ENCODE measurements at places on chromosomes 5 and 9. TPM values are rescaled to one million over a fixed set of nuclear protein-coding genes. Genes with fewer than 3 reads are reported as not detected.

FAM221B gene
- polyA plus RNA-seq: not detected

DNA sequence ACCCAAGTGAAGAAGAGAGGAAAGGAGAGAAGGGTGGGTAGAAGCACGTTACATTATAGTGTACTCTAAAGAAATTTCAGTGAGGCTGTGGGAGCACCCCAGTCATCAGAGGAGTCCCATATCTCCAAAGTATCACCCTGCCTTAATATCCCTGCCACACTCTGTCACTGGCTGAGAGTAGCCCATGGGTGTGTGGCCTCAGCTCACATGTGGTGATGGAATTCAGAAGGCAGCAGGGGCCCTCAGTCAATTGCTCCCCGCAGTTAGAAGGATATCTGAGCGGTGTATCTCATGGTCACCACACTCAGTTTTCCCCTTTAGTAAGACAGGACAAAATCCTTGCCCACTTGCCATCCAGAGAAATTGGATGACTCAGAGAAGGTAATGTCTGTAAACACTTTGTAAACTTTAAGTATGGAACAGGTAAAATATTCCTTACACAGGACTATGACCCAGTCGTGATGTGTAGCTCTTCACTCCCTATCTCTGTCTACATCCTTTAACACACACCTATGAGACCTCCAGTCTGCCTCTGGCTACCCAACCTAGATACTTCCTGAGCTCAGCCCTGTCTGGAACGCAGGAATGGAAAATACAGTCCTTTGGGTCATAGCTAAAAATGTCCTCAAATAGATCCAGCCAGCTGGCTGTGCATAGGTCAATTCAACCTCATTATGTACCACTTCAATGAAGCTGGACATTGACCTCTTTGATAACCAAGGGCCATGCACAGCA, 24.3 kb upstream of the PLIN2 start:
- no peak overlapping the region for H3K4me3 ChIP-seq
- no peaks in the 10 kb centered on the region for H3K27me3 ChIP-seq
- H3K36me3 ChIP-seq: no peaks in the 10 kb centered on the region
- H3K27ac ChIP-seq: no peak overlapping the region
- DNase-seq: no peak

DNA sequence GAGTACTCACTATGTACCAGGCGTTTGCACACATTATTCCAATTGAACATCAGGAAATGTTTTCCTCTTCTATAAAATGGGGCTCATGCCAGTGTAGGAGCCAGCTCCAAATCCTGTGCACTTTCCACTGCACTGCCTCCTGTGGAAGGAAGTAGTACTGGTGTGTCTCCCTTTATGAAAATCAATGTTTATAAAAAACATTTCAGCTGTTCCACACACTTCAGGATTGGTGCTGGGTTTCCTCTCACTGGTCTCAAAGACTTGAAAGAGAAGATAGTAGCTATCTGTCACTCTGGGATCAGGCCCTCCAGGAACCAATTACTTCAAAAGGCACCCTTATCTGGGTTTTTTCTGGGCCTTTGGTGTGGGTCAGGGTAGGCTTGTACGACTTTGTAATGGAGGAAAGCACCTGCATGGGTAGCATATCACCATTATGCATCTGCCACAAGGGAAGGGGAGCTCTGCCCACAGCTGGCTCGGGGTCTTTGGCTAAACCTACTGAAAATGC, 32.5 kb downstream of the RAB14 start:
- DNase-seq: no peak
- no peak overlapping the region for H3K4me3 ChIP-seq
- peaks cover 75% of the 10 kb centered on the region for H3K36me3 ChIP-seq
- no peaks in the 10 kb centered on the region for H3K27me3 ChIP-seq

GRCh38 chr5:107028938-107029337, 641.8 kb downstream of the EFNA5 start:
- H3K4me3 ChIP-seq: no peak overlapping the region
- no peaks in the 10 kb centered on the region for H3K36me3 ChIP-seq
- H3K27me3 ChIP-seq: no peaks in the 10 kb centered on the region
- DNase-seq: no peak

Data from psoas muscle (tissue), 8 donors.